EL (cell line): ENCODE measurements at places on chromosomes 6 and 20.
A peak's percentile ranks its signal among the peaks of the same experiment; 100 is the strongest.

DNA sequence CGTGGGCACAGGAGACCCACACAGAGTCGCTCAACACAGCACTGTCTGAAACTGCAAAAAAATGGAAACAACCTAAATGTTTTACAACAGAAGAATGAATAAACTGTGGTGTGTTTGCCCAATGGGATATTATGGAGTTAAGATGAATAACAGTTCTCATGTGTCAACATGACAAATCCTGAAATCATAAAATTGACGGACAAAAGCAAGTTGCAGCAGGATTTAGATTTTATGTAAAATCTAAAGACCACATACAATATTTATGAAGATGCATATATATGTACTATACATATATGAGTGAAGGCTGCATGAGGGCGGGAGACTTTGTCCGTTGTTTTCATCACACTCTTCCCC is 79.7 kb downstream of the GRM4 start:
- no peak for DNase-seq

- no peak for DNase-seq
Measured at GRCh38 chr6:157549468-157549745, 168.4 kb downstream of the ZDHHC14 start.

DNA sequence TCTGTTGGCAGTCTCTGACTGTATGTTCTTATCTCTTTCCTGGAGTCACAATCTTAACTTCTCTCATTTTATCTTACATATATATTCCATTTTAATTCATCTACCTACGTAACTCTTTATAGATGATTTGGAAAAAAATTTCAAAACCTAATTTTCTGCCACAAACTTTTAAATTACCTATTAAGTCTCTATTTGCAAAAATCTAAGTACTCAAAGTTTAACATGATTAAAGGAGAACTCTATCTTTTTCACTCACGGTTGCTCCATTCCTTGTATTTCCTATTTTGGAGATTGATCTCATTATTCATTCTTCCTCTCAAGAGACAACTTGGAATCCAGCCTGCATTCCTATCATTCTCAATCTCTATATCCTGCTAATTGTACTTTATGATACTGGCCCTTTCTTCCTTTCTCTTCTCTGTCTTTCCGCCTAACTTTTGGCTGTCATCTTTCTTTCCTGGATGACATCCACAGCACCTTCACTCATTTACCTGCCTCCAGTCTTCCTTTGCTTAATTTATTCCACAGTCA is 1071.1 kb upstream of the CITED2 start:
- DNase-seq = peak; percentile 89

DNA sequence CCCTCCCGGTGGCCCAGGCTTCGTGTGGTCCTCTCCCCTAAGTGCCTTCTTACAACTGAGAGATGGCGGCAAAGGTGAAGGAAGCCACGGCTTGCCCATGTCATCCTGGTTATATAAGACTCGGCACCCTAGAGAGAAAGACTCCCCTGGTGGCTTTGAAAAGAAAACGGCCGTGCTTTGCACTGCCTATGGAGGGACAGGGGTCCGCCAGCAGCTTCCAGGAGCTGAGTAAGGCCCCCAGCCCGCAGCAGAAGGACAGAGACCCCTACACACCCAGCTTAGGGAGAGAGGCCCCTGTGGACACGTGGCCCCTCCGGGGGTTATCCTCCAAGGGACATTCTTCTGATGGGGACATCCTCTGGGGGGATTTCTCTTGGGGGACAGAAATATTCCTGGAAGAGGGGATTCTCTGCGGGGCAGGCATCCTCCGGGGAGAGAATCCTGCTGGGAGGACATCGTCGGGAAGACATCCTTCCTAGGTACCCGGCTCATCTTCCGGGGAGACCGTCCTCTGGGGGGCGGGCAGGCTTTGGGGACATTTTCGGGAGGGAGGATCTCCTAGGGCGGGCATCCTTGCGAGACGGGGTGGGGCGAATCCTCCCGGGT is 511 bp upstream of the OGFR start:
- no peak for DNase-seq

GRCh38 chr20:63351811-63352591 is 9.1 kb downstream of the CHRNA4 start:
- DNase-seq = no peak
